ENCODE measurements at places on chromosomes 6 and 20.

DNA sequence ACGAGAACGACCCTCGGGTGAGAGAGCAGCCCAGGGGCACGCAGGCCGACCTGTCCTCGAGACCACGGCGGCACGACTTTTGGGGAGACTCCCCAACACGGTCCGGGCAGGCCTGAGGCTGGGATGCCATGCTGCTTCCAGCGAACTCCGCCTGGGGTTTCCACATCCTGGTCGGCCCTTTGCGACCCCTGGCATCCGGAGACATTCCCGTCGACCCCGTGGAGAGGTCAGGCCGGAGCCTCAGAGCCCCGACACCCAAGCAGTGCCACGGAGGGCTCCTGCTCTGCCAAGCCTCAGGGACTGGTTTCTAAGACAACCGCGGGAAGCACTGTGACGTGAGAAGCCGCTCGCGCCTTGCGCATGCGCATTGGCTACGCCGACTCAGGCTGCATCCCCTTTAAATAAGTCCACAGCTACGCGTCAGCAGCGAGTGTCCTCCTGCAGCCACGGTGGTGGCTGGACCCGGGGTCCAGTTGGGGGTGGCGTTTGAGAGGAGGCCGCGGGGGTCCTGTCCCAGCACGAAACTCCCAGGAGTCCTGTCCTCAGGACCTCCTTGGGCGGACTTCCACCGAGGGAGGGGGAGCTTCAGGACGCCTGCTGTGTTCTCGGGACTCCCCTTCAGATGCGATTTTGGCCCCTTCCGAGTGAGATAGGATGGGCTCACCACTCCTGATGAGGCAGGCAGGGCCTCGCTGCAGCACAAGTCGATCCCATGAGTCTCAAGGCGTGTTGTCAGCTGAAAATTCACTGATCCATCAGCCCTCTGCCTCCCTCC is 1089.3 kb upstream of the DEFB115 start:
- no peak for DNase-seq

DNA sequence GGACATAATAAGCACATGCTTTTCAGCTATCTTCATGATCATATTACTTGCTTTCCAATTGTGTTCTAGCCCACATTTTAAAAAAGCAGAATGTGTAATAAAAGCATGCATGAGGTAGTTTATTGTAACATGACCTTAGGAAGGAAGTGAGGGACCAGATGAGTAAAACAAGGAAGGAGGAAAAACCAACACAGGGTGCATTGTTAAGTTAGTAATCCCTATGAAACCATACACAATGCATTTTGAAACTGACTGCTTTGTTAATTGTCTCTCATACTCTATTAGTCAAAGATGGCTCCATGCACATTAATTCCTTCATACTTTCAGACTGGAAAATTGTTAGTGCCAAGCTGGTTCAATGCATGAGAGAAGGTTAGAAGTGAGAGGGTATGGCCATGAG is 37.7 kb upstream of the CENPW start:
- no peak for DNase-seq

GRCh38 chr6:45003387-45003786 is 324.7 kb upstream of the RUNX2 start:
- DNase-seq, result no peak

GRCh38 chr6:150412221-150412620 is 43.4 kb downstream of the IYD start:
- no peak for DNase-seq

- no peak for DNase-seq
Measured at GRCh38 chr6:41536795-41537758, 9.1 kb upstream of the FOXP4 start.

DNA sequence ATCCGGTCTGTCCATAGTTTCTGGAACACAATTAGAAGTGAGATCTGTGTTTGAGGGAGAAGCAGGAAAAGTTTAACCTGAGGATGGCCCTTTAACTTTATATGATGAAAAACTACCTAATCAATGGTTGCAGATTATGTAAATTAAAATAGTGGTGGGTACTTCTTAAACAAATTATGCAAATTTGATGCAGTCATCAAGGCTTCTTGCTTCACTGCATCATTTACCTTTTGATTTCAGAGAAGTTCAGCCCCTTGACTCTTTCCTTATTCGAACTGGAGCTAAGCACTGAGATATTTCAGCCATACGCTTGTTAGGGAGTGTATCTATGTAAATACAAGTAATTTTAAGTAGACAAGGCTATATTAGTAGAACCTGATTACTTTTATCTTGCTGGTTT is 73.8 kb downstream of the JARID2 start:
- no peak for DNase-seq

DNA sequence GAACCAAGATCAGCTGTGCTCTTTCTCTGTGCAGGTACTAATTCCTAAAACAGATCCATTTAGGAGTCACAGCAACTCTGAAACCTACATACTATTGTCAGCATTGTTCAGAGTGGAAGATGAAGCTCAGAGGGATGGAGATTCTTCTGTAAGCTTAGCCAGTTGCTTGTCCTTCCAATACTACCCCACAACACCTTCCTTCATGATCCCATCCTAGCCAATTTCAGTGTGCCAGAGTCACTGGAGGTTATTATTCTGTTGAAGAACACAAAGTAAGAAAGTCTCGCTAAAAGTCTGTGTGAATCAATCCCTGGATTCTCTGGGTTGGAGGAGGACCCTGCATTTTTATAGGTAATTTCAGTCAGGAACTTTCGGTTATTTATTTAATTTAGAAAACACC is 2.3 kb downstream of the POPDC3 start:
- DNase-seq, result no peak

DNA sequence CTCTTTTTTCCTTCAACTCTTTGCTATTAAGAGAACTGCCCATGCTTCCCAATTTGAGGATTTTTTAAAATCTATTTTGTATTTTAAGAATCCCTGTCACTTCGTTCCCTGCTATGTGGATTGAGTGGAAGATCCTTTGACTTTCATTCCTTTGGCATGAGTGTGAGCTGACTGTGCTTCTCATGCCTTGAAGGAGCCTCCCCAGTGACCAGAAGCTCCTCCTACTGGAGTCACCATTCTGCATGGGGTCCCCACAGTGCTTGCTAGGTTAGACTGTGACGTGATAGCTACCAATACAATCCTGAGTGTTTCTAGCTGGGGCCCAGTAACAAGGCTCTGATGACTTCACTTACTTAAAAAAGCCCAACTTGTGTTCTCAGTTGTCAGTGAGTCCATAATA is 104.4 kb upstream of the LAMP5 start:
- DNase-seq, result peak; percentile 46

DNA sequence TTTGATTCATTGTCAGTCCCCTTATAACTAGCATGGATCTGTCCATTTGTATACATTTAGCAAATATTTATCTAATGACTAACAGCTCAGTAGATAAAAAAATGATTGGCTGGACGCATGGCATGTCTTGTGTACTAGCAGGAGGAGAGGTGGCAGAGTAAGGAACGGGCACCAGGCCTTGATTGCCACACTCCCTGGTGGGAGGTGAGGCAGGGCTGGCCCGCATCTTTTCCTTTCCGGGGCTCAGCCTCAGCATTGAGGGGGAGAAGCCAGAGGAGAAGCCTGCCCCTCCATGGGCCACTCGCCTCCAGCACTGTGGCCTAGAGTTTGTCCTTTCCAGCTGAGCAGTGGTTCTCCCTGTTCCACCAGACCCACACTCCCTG is 84.9 kb upstream of the TMEM181 start:
- DNase-seq, result no peak

DNA sequence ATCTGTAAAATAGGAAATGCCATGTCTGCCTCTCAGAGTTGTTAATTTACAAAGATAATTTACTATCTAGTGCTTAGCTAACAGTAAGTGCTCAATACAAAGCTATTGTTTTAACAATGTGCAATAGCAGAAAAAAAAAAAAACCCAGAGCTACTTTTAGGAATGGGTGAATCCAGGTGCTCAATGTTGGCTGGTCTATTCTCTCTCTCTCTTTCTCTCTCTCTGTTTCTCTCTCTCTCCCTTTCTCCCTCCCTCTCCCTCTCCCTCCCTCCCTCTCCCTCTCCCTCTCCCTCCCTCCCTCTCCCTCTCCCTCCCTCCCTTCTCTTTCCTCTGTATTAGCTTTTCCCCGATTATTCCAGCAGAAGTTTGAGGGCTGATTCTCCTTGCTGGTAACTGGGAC is 14.0 kb downstream of the PDRG1 start:
- DNase-seq, result no peak

- DNase-seq, result no peak
Measured at GRCh38 chr6:149179431-149179830, 138.1 kb upstream of the TAB2 start.

DNA sequence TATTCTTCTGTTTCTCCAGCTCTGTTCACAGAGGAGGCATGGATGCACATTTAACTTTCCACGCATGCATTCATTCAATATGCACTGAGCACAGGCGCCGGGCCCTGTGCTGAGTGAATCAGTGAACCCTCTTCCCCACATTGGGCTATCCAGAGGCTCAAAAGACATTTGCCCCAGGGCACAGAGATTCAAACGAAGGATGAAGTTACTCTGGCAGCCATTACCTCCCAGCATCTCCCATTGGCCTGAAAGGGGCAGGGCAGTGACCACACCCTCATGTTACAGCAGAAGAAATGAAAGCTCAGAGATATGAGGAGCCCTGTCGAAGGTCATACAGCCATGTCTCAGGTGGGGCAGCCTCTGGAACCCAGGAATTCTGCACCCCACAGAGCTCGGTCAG is 26.7 kb upstream of the NOL4L start:
- no peak for DNase-seq

DNA sequence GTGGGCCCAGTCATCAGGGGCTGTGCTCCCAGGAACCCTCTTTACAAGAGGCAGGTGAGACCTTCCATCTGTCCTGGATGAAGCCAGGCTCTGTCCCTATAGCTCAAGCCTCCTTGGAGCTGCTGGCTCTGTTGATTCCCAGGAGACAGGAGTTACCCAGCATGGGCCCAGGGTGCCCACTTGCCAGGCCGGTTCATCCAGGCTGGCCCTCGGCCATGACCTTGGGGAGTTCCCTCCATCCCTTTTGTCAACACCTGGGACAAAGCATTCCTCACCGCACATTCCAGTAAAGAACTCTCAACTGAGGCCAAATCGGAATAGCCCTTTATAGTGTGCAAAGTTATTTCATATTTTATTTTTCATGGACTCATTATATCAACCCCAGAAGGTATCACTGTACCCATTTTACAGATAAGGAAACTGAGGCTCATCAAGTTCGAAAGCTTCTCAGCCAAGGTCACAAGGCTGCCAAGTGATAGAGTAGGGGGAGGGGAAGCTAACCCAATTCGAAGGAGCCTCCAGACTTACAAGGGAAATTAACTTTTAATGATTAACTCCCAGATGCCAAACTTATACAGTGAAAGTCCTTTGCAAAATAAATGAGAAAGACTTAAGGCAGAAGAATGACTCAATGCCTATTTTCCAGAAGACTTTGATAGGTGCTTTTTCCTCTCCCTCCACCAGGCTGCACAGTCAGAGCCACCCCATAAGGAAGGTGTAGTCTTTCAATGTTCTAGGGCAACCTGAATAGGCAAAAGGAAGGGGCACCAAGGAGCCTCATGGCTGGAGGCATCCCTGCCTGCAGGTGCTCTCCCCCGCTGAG is 18.5 kb downstream of the SDC4 start:
- DNase-seq, result no peak

DNA sequence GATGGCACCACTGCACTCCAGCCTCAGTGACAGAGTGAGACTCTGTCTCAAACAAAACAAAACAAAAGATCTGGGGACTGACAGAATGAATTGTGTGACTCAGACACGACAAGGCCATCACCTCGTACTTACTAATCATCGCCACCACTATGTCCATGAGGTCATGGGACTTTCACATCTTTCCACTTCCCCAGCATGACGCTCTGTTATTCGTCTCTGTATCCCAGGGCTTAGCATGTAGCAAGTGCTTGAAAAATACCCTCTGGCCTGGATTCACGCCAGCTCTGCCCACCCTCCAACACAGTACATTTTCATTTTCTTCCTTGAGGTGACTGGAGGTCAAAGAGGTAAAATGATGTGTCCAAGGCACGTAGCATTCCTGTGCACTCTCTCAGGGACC is 27.8 kb downstream of the FGD2 start:
- DNase-seq, result no peak

GRCh38 chr6:107114213-107114925 is 946 bp downstream of the BEND3 start:
- DNase-seq, result peak; percentile 81

- no peak for DNase-seq
Measured at GRCh38 chr6:76465410-76465809, 392.9 kb upstream of the IMPG1 start.

DNA sequence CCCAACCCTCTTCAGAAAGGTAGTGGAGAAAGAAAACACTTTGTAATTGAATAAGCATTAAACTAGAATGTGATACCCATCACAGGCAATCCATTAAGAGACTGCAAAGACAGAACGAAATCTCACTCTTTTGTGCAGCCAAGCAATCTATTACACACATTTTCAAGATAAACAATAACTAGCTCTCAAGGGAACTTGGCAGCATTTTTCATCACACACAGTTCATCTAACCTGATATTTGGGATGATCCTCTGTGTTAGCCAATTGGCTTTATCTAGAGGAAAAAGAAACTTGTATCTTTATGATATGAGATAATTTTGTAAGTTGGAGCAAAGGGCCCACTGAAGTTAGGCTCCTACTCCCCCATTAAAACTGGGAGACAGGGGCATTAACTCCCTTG is 1.5 kb upstream of the GZF1 start:
- DNase-seq, result no peak

GRCh38 chr6:142384519-142385254 is 82.9 kb downstream of the ADGRG6 start:
- DNase-seq, result no peak

- no peak for DNase-seq
Measured at GRCh38 chr20:45191926-45192325, 14.9 kb upstream of the SEMG1 start.

DNA sequence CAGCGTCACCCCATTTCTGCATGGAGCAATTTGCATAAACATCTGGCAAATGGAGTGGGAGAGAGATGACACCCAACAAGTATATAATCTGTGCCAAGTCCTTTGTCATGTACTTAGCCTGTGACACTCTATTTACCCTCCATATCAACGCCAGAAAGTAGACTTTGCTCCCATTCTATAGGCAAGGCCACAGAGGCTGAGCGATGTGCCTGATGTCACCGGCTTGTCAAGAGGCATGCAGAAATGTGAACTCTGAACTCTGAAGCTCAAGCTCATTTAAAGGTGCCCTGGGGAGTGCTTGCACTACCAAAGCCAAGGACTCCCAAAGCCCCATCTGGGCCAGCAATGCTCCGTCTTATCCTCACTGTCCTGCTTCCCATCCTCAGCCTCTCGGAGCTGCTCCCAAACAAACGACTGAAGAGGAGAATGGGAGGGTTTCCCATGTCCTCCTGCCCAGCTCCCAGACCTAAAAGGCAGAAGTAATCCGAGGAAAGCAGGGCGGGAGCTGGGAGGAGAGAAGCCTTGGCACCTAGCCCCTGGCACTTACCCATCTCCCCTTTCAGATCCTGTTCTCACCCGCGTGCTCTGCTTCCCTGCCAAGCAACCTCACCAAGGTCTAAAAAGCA is 9.2 kb downstream of the CPNE5 start:
- DNase-seq, result no peak

DNA sequence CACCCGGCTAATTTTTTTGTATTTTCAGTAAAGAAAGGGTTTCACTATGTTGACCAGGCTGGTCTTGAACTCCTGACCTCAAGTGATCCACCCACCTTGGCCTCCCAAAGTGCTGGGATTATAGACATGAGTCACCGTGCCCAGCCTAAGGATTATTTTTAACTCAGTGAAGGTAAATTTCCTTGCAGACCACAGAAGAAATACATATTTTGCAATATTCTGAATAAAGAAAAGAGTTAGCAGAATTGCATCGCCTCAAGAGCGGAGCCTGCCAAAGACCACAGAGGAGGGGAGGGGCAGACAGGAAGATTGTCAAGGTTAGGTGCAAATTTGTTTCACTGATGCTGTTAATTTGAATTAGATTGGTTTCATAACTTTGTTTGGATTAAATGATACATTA is 47.4 kb downstream of the SOD2 start:
- DNase-seq, result no peak

All from T1000 (cell line).